ENCODE measurements at places on chromosomes 2 and 18. TPM values are rescaled to one million over a fixed set of nuclear protein-coding genes. Genes with fewer than 3 reads are reported as not detected.

The LIMS3 gene
- total RNA-seq: not detected

GRCh38 chr2:205235434-205235833 lies 446.9 kb upstream of the NRP2 start:
- DNase-seq: peak; percentile 23

The FEV gene
- total RNA-seq: not detected

GRCh38 chr2:188720811-188721605 lies 253.2 kb upstream of the COL3A1 start:
- DNase-seq: peak; percentile 73

- DNase-seq: no peak
Measured at GRCh38 chr2:100252811-100253698, 69.2 kb downstream of the LONRF2 start.

GRCh38 chr2:1891971-1892486 lies 147.7 kb upstream of the PXDN start:
- no peak for DNase-seq

The NEB gene
- 0.26 TPM for total RNA-seq

The TRAPPC8 gene
- total RNA-seq: 51.1 TPM

DNA sequence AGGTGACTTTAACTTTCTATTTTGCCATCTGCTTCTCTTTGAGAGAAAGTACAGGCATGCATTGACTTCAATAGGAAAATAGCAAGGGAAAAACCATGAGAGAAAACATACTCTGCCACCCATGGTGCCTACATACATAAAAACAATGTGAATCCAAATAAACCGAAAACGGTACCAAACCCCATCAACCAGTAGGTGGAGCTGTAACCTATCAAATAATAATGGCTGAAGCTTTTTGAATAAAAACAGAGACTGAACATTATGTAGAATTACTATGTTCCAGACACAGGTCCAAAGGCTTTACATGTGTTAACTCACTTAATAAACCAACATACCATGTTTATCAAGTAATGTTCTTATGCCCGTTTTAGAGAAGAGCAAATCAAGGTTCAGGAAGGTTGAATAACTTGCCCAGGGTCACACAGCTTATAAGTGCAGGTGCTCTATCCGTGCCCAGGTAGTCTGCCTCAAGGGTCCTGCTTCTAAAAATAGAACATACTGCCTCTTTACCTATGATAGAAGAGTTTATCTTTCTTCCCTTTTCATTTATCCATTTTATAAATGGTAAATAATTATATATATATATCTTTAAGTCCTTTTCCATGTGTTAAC lies 293.9 kb upstream of the SYT4 start:
- DNase-seq: peak; percentile 67

DNA sequence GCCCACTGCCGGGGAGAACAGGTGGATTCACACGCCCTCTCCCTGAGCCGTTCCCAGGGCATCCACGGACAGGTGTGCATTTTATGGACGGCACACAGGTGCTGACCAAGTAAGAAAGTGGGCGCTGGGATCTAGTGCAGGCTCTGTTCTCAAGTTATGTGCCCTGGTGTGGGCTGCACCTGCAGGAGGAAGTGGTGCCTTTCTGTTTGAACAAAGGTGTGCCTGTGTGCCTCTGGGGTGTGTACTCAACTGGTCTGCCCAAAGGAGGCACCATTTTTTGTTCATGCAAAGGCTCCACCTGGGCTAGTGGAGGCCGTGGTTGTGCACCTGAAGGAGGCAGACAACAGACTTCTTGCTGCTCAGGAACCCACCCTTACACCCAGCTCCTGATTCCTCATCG lies 88.2 kb upstream of the HK2 start:
- DNase-seq: no peak

The GALR1 gene
- not detected for total RNA-seq

The NAT8 gene
- total RNA-seq: not detected

GRCh38 chr2:130808482-130809268 lies 28.0 kb upstream of the ARHGEF4 start:
- no peak for DNase-seq

All from fibroblast of lung (primary cell).